Memory B cell (primary cell): ENCODE measurements at places on chromosomes 7 and 10.

DNA sequence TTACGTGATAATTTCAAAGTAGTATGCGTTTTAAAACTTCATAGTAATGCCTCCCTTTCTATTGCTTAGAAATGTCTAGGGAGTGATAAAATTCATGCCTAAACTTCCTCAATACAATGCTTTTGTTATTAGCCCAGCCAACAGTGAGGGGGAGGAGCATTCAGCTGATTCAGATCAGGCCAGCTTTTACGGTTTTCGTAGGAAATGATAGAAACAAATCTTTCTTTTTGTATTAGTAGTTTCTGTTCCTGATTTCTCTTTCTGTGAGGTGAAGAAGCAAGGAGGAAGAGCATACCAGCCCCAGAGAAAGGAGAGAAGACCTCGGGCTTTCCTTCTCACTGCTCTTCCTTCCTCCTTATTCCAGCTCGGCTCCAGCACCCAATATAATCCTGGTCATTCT, 35.2 kb upstream of the ITPRID1 start:
- no peak for DNase-seq

GRCh38 chr7:147276106-147276505, 1159.5 kb downstream of the CNTNAP2 start:
- DNase-seq = no peak

DNA sequence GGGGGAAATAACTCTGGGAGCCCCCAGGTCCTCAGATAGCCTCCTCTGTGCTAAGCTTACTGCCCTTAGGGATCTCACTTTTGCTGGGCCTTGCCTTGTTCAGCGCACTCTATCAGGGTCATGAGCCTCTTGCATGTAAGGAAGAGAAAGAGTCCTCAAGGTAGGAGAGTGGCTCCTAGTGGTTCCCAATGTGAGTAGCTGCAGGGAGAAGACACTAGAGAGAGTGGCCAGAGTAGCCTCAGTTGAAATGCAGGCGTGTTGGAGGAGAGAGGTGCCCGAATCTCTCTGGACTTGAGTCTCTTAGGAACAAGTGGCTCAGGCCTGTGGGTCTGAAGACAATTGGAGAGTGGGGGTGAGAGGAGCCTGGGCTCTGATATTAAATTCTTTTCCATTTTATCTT, 94.3 kb upstream of the SORCS3 start:
- DNase-seq = no peak

GRCh38 chr7:47759056-47759706, 177.3 kb upstream of the TNS3 start:
- no peak for DNase-seq

DNA sequence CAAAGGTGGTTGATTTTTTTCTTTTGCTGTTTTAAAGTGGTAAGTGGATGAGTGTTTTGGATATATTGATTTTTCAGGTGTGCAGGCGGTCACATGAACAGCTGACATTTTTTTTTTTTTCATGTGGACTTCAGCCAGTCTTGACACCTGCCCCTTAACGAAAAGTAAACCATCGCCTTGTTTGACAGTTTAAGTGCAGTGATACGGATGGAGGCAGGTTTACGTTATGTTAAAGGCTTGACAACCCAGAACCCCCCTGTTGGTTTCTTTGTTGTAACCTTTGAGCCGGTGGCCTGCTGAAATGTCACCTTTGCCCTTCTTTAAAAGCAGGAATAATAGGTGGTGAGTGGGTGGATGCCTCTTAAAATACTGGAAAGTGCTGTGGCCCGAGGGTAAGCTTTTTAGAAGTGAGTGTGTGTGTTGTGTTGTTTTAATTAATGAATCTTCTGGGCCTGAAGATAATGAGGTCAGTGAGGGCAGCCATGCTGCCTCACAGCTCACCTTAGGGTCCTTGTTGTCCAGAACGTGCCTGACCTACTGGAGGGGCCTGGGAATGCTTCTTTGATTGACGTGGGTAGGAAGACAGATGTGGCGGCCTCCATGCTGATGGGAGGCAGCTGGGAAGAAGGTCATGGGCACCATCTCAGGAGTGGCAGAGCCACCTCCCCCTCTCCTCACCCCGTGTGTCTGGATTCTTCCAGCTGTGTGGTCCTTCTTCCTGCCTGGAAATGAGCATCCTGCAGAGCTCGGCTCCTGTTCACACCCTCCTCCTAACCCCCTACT, 69.8 kb downstream of the TCF7L2 start:
- DNase-seq = no peak
